ENCODE measurements at places on chromosomes 3 and 15. TPM values are rescaled to one million over a fixed set of nuclear protein-coding genes. Genes with fewer than 3 reads are reported as not detected.

CNOT10 gene
- total RNA-seq = 36.9 TPM

EXD1 gene
- not detected for total RNA-seq

CAND2 gene
- total RNA-seq = 1.2 TPM

BNC1 gene
- 3.3 TPM for total RNA-seq

SCN5A gene
- under 0.01 TPM for total RNA-seq

CSNK1G1 gene
- 35.4 TPM for total RNA-seq

Measured in osteoblast (primary cell).